ENCODE measurements at places on chromosomes 12 and 14. TPM values are rescaled to one million over a fixed set of nuclear protein-coding genes. Genes with fewer than 3 reads are reported as not detected.

The NOVA1 gene
- total RNA-seq, result 0.09 TPM

The SLC22A17 gene
- 12.0 TPM for total RNA-seq

The CFAP251 gene
- 0.50 TPM for total RNA-seq

The ERBB3 gene
- 24.0 TPM for total RNA-seq

The BMAL2 gene
- 0.28 TPM for total RNA-seq

The TMEM132C gene
- not detected for total RNA-seq

GRCh38 chr14:69370061-69370460 is 28.0 kb downstream of the ERH start:
- no peak for DNase-seq

GRCh38 chr12:103244596-103244995 is 251.2 kb downstream of the C12orf42 start:
- no peak for DNase-seq

- DNase-seq, result peak; percentile 4
Measured at GRCh38 chr12:114762490-114763110, 78.6 kb upstream of the TBX3 start.

- DNase-seq, result no peak
Measured at GRCh38 chr14:100714258-100714892, 12.3 kb upstream of the DLK1 start.

- DNase-seq, result peak; percentile 51
Measured at GRCh38 chr14:100662879-100663760, 63.6 kb upstream of the DLK1 start.

- no peak for DNase-seq
Measured at GRCh38 chr12:98799146-98799810, 154.2 kb downstream of the APAF1 start.

GRCh38 chr12:75725521-75726111 is 214.2 kb upstream of the KRR1 start:
- no peak for DNase-seq

GRCh38 chr12:69163681-69164362 is 75.5 kb upstream of the CPSF6 start:
- DNase-seq, result no peak

DNA sequence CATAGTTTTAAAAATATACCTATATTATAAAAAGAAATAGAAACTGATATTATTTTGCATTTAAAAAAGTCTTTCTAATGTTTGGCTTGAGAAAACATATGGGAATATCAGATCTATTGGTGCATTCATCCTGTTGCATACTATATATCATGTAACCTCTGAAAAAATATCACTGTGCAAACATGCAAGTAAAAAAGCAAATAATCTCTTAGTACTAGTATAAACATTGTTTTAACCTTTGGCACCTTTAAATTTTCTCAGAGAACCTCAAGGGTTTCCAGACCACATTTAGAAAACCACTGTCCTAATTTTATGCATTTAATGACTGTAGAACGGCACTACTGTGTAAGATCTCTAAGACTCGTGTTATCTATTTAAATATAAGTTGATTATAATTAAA is 416.8 kb downstream of the LRFN5 start:
- no peak for DNase-seq

- DNase-seq, result no peak
Measured at GRCh38 chr14:94594441-94594840, 13.2 kb downstream of the SERPINA5 start.

DNA sequence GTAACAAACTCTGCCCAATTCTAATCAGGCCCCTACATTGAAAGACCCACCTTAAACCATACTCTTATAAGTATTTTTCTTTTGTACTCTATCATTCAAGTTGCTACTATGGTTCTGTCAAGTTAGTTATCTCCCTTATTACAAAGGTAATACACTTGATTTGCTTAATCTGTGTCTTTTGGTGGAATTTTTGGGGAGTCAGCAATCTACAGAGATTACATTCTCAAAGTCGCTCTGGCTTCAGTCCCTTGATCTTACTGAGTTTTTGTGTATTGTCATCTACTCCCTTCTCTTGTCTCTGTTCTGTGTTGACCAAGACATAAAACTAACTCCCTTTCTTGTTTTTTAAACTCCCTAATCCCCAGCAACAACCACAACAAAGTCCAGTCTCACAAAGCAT is 353.1 kb downstream of the LRIG3 start:
- DNase-seq, result no peak

Data from T-cell (primary cell).